LHCN-M2 (cell line): ENCODE measurements at places on chromosomes 5 and 9. TPM values are rescaled to one million over a fixed set of nuclear protein-coding genes. Genes with fewer than 3 reads are reported as not detected.

HAND1 gene
- total RNA-seq = not detected in 2 replicates

SCGB3A1 gene
- not detected in 2 replicates for total RNA-seq

BARHL1 gene
- not detected in 2 replicates for total RNA-seq

CDH6 gene
- total RNA-seq = not detected in 2 replicates

TMEM252 gene
- not detected in 2 replicates for total RNA-seq

ANKRD31 gene
- not detected in 2 replicates for total RNA-seq

TMEM174 gene
- total RNA-seq = not detected in 2 replicates

TRIM36 gene
- 3.9 and 5.4 TPM in 2 replicates for total RNA-seq

MFAP3 gene
- 44.7 and 45.1 TPM in 2 replicates for total RNA-seq

SHC3 gene
- under 0.01 and 0.06 TPM in 2 replicates for total RNA-seq

MSMP gene
- total RNA-seq = not detected in 2 replicates

QRFP gene
- not detected in 2 replicates for total RNA-seq

GAPVD1 gene
- 28.5 and 29.9 TPM in 2 replicates for total RNA-seq

LIX1 gene
- not detected in 2 replicates for total RNA-seq

MLANA gene
- total RNA-seq = 0.11 TPM in 1 of 2 replicates, not detected in the other

C5orf46 gene
- not detected in 2 replicates for total RNA-seq

PCDHGB7 gene
- 0.52 and 0.83 TPM in 2 replicates for total RNA-seq

SLC26A2 gene
- total RNA-seq = 36.2 and 36.3 TPM in 2 replicates
